ENCODE measurements at places on chromosomes 3 and 15.

GRCh38 chr15:98787194-98787593, 138.9 kb downstream of the IGF1R start:
- no peak for DNase-seq

- no peak for DNase-seq
These were observed 247.2 kb upstream of the LRRN1 start for GRCh38 chr3:3551981-3552380.

DNA sequence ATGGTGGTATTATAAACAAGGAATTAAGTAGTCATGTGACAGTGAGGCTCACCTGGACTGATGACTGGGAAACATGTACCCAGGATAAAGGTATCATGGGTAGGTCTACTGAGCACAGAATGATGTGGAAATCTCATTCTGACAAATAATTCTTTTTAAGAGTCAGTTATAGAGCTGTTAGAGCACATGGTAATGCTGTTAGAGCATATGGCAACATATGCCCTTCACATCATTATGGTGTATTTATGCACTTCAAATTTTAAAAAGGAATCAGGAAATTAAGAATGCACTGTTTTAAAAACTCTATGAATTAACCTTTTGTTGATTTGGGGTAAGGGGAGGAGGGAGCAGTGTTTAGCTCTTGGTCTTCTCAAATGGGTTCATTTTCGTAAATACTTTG, 1.7 kb downstream of the SLC6A20 start:
- DNase-seq = no peak

GRCh38 chr3:138479438-138479863, 45.0 kb downstream of the ESYT3 start:
- no peak for DNase-seq

DNA sequence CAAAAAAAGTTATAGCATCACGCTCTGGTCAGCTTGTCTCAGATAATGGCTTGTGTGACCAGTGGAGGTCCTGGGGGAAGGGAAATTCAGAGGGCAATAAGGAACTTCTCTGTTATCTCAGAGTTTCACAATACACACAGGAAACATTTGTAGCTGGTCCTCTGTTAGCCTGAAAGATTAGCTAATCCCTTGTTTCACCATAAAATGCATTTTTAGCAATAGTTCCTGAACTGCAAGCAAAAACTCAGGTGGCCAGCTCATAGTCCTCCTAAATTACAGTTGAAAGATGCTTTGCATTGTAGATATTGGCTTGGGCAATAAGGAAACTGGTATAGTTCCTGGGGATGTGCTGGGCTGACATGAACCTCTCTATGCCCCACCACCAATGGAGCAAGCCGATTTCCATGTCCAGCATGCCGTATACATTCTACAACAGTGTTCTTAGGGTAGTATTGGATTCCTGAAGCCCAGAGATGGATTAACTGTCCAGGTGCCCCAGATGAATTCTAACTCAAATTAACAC, 141.5 kb upstream of the TBL1XR1 start:
- DNase-seq = no peak

DNA sequence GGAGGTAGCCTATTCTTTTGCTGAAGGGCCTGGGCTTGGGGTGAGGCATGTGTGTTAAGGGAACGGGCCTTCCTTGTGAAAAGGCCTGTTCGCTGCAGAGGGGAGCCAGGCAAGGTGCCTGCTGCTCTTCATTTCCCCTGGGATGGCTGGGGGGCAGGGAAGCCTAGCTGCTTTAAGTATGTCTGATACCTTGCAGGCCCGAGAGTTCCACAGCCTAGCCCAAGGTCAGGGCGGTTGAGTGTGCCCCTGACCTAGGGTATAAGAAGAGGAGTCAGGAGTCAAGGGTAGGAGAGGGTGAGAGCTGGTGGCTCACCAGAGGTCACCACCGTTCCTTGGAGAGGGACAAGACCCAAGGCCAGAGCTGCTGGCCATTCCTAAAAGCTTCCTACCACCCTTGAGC, 46.6 kb downstream of the UMPS start:
- DNase-seq = no peak

GRCh38 chr15:94453227-94453988, 222.0 kb downstream of the MCTP2 start:
- DNase-seq = no peak

DNA sequence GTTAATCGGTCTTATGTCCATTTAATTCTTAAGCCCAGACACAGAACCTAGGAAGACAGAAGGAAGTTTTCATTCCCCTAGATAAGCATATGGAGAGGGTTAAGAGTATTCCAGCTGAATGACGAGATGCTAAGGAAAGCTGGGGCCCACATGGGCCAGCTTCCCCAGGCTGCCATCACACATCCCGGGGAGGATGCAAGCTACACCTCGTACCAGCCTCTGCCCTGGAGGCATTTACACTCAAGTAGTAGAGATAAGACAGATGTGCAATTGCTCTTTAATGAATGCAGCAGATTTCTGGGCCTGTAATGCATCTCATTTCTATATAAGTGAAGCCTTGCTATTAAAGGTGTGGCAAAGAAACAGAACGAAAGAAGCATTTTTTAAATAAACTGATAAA, 144.5 kb downstream of the MEX3B start:
- DNase-seq = no peak

DNA sequence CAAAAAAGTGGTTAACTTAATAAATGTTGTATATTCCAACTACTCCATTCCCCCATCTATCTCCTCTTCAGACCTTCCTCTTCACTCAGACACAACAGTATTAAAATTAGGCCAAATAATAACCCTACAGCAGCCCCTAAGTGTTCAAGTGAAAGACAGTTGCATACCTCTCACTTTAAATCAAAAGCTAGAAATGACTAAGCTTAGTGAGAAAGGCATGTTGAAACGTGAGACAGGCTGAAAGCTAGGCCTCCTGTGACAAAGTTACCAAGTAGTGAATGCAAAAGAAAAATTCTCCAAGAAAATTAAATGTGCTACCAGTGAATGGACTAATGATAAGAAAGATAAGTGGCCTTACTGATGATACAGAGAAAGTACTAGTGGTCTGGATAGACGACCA, 71.7 kb downstream of the ANKRD28 start:
- no peak for DNase-seq

GRCh38 chr3:47404955-47405790, 24.4 kb downstream of the PTPN23 start:
- no peak for DNase-seq

DNA sequence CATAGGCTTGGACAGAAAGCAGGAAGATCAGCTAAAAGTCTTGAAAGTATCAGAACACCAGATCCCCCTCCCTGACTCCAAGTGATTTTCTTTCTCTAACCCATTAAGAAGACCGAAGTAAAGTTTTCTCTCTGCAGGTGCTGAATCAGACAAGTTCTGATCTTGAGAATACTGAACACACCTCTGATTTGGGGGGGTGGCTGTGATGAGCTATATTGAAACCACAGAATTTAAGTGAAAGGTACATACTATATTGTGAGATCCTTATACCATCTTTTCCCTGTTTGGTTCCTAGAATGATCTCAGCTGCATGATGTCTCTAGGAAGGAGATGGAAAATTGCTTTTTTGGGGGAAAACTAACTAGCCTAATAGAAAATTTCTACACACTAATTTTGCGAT, 196.0 kb downstream of the DIPK2A start:
- no peak for DNase-seq

GRCh38 chr15:42053914-42054313, 33.1 kb upstream of the PLA2G4E start:
- peak; percentile 80 for DNase-seq

- DNase-seq = no peak
These were observed 562.0 kb downstream of the ROBO2 start for GRCh38 chr3:77601823-77602415.

DNA sequence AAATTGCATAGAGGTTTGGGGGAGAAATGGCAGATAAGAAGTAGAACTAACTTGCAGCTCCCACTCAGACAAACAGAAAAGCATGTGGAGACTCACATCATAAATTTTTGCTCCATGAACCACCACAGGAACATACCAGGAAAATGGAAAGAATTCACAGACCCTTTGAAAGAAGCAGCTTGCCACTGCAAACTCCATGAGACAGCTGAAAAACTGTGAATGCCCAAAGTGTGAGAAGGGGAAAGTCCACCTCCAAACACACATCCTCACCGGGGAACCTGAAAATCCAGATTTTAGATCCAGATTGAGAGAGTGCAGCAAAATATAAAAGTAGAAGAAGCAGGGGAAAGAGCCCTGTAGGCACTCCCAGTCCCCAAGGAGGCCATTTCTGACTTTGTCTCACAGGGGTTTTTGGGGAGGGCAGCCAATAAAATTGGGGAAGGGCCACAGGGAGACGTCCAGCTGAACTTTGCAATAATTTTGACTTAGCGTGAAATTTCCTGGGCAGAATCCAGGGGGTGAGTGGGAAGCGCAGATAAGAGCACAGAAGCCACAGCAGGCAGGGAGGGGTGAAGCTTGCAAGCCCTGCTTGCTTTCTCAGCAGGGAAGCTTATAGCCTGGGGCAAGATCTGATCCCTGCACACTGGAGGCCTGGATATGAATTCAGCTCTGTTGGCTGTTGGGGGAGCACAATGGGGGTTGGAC, 183.4 kb upstream of the UBE2E2 start:
- DNase-seq = no peak

- no peak for DNase-seq
These were observed 222.4 kb downstream of the OPA1 start for GRCh38 chr3:193815246-193816027.

- DNase-seq = no peak
These were observed 17.6 kb downstream of the EMC7 start for GRCh38 chr15:34084086-34084485.

GRCh38 chr15:77410701-77411618, 8.9 kb downstream of the PEAK1 start:
- no peak for DNase-seq

DNA sequence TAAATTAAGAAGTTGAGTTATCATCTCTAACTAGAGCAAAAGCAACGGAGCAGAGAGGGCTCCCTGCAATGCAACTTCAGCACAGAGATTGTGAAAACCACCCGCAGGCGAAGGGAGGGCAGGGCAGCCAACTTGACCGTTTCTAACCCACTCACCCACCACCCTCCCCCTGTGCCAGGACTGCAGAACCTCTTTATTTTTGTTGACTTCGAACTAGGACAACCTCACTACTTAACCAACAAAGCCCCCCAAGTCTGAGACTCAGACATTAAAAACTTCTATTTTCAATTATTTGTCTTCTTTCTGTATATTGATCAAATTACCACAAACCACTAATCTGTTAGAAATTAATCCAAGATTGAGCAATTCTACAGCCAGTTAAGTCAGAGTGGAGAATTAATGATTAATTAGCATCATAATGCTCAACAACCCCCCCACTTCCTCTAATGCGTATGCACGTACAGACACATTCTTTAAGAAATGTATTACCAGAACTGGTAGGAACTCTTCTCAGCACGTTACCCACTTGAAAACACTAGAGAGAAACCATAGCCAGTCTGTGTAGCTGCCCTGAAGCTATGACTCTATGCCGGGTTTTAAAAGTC, 2.0 kb downstream of the MGLL start:
- peak; percentile 80 for DNase-seq

DNA sequence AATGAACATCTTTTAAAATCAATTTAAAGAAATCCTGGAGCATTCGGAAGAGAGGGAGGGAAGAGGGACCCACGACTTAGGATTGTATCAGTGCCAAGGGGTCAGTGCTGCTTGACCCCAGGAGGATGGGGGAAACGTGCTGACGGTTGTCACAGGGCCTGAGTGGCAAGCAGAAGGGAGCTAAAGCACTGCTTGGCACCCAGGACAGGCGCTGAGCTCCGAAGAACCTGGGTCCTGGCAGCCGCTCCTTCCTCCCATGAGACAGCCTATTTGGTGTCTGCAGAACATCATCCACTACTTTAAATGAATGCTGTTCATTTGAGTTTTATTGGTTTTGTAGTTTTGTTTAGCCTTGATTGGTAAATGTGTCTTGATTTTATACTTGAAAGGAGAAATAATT, 54.5 kb downstream of the RGMA start:
- no peak for DNase-seq

DNA sequence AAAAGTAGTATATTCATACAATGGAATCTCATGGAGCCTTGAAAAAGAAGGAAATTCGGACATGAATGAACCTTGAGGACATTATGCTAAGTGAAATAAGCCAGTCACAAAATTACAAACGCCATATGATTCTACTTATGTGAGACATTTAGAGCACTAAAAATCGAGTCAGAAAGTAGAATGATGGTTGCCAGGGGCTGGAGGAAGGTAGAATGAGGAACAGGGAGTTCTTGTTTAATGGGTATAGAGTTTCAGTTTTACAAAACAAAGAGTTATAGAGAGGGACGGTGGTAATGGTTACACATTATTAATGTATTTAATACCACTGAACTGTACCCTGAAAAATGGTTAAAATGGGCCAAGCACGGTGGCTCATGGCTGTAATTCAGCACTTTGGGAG, 19.5 kb downstream of the UBXN7 start:
- DNase-seq = no peak

GRCh38 chr15:51718219-51718618, 19.2 kb downstream of the LYSMD2 start:
- DNase-seq = no peak

- DNase-seq = no peak
These were observed 55.8 kb downstream of the TMED3 start for GRCh38 chr15:79366691-79367090.

DNA sequence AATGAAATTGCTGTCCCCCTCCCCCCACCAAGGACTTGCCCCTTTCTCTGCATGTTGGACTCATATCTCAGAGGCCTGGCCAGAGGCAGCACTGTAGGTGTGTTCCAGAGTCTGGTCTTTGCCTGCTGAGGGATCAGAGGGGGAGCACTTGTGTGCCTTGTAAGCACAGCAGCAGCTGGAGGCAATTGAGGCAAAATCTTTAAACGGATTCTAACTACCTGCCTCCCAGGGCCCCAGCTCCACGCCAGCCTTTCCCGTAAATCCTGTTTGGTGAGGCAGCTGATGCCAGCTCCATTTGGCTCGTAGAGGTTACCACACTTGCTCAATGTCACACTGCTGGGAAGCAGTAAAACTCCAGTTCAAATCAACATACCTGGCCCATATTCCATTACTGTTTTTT, 2.3 kb upstream of the IDH2 start:
- no peak for DNase-seq

DNA sequence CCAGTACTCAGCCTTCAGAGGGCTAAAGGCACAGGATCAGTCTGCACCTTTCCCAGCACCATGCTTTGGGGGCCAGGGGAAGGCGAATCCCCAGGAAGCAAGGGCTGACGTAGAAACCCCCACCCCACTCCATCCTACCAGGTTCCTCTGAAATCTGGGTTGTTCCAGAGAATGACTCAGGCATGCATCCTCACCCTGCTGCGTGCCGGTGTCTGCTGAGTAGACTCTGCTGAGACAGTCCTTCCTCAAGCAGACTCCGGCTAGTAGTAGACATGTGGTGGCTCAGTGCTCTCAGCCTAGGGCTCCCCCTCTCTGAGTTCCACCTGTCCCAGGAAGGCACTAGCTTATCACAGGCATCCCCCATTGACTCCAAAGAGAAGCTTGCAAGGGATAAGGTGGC, 9.0 kb downstream of the TMEM43 start:
- no peak for DNase-seq

GRCh38 chr3:127162947-127163645, 29.8 kb upstream of the PRR23E start:
- peak; percentile 37 for DNase-seq

- no peak for DNase-seq
These were observed 720.2 kb upstream of the GOLIM4 start for GRCh38 chr3:168815946-168816345.

All from upper lobe of right lung (tissue), 1 donor.